Left ventricle myocardium superior (tissue), 1 donor: ENCODE measurements at places on chromosomes 5 and 9. TPM values are rescaled to one million over a fixed set of nuclear protein-coding genes. Genes with fewer than 3 reads are reported as not detected.

The SNAPC4 gene
- total RNA-seq, result 4.4 TPM

The ARHGEF28 gene
- total RNA-seq, result 3.5 TPM

GRCh38 chr5:12592228-12592627, 688.0 kb upstream of the CTNND2 start:
- DNase-seq, result no peak

DNA sequence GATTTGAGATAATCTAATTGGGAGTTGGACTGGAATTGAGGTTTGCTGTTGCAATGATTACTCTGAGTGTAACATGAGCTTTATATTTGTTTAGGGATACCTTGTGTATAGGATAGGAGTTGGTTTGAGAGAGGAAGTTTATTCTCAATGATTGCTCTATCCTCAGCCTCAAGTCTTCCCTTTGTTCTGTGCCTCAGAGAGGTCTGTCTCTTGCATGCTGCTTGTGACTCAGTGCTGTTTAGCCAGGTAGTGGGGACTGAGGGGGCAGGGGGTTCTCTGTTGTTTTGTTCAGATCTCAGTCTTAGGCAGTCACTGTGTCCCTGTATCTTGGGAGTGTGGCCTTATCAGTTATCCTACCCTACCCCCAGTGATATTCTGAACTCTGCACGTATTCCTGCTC, 192.1 kb downstream of the SPATA31D1 start:
- no peak for DNase-seq

- no peak for DNase-seq
Measured at GRCh38 chr9:88291856-88292255, 96.4 kb upstream of the SPIN1 start.

The DAPK1 gene
- total RNA-seq, result 10.2 TPM

DNA sequence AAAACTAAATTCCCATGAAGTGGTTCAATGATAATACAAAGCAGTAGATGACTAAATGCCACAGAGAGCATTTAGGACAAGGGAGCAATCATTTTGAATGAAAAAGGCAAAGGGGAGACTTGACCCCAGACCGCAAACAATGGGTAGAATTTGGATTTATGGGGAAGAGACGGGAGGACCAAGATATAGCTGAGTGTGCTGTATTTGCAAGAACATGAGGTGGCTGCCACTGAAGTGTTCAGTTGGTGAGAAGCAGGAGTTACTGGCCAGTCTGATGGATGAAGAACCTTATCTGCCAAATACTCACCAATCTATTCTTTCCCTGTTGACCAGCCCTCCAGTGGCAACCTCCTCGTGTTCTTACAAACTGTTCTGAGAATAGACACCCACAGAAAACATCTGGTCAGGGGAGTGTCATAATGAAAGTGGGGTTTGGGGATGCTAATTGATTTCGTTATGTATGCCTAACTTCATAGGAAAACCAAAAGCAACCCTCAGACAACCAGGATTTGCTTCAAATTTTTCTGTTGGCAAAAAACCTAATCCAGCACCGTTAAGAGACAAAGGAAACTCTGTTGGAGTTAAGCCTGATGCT, 19.8 kb downstream of the TDRD7 start:
- DNase-seq, result no peak

GRCh38 chr9:134265078-134265477, 61.2 kb upstream of the RXRA start:
- no peak for DNase-seq

GRCh38 chr5:36481454-36482120, 124.8 kb upstream of the SLC1A3 start:
- DNase-seq, result no peak

- no peak for DNase-seq
Measured at GRCh38 chr5:42579320-42579719, 156.1 kb downstream of the GHR start.

The TEX48 gene
- not detected for total RNA-seq

The ZFP2 gene
- 0.67 TPM for total RNA-seq

The PCDHGB2 gene
- 8.7 TPM for total RNA-seq

The PCDHA1 gene
- total RNA-seq, result not detected

DNA sequence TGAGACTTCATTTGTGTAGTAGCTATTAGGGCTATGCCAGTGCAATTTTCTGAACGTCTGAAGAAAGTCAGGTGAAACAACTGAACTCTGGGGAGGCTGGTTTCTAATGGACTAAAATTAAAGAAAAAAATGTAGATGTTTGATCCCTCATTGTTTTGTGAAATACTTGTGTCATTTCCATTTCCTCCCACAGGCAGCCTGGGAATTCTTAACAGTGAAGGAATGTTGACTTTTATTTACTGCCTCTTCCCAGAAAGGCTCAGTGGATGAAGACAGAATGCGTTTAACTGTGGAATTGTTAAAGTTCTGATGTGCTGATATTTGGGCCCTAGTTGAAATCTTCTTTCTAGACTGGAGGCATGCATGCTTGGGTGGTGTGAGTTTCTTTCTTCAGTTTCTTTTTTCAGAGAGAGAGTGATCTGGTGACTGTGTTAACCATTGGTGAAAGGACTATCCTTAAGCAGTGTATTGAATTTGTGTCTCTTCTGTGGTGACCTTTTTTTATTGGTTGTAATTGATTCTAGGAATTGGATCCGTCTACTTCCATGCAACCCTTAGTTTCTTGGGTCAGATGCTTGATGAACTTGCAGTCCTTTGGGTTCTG, 15.5 kb downstream of the ACER2 start:
- DNase-seq, result no peak

GRCh38 chr9:111736714-111737113, 58.0 kb downstream of the SHOC1 start:
- DNase-seq, result no peak

GRCh38 chr9:91894023-91894422, 56.0 kb downstream of the ROR2 start:
- no peak for DNase-seq

DNA sequence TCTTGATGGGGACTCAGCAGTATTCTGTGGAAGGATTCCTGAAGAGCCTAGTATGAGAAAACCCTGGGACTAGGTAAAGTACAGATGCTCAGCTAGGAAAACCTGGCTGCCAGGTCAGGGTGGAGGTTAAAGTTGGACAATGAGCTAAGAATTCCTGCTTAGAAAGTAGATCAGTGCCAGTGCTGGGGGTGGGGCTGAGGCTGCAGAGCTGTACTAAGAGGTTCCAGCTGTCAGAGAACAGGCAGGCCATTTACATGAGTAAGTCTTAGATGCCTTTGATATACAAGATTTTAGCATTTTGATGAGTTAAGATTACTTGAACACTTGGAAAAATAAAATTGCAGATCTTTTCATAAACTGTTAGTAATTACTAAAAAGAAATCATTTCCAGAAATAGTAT, 332.3 kb upstream of the NUDT12 start:
- DNase-seq, result no peak

The INSL4 gene
- not detected for total RNA-seq

DNA sequence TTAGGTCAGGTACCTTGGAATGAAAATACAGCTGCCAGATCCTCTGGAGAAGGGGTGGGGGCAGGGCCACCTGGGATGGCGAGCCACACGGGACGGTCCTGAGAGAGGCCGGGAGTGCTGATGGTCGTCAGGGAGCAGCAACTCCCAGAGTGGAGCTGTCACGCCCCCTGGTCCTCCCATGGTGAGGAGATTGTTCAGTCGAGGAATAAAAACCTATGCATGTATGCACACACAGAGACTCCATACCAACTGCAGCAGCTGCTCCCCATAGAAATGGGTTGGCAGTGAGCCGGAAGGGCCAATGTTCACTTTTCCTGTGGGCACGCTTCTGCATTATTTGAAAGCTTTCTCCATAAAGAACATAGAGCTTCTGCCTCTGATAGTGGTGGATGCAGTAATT, 45.2 kb upstream of the SEMA4D start:
- DNase-seq, result no peak

The TLR4 gene
- total RNA-seq, result 14.4 TPM

The MAST4 gene
- total RNA-seq, result 51.5 TPM

- no peak for DNase-seq
Measured at GRCh38 chr5:137612576-137612975, 113.5 kb upstream of the SPOCK1 start.

DNA sequence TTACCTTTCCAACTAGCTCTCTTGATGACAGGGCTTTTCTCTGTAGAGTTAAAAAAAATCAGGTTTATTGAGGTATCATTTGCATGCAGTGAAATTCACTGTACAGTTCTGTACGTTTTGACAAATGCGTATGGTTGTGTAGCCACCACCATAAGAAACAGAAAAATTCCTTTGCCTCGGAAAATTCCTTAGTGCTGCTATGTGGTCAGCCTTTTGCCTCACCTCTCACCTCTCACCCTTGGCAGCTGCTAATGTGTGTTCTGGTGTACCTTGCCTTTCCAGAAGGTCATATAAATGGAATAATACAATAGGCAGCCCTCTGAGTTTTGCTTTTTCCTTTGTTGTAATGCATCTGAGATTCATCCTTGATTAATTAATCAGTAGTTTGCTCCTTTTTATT, 28.4 kb downstream of the PCSK5 start:
- no peak for DNase-seq

- DNase-seq, result no peak
Measured at GRCh38 chr5:169911448-169912212, 68.7 kb downstream of the INSYN2B start.

GRCh38 chr9:128420651-128421481, at the start of gene CERCAM:
CERCAM (plus strand) TSS chr9:128420857; CDS start chr9:128420878, 21 bp downstream.
- peak; percentile 80 for DNase-seq

The TSTD2 gene
- total RNA-seq, result 25.9 TPM

The APBA1 gene
- total RNA-seq, result 1.7 TPM

DNA sequence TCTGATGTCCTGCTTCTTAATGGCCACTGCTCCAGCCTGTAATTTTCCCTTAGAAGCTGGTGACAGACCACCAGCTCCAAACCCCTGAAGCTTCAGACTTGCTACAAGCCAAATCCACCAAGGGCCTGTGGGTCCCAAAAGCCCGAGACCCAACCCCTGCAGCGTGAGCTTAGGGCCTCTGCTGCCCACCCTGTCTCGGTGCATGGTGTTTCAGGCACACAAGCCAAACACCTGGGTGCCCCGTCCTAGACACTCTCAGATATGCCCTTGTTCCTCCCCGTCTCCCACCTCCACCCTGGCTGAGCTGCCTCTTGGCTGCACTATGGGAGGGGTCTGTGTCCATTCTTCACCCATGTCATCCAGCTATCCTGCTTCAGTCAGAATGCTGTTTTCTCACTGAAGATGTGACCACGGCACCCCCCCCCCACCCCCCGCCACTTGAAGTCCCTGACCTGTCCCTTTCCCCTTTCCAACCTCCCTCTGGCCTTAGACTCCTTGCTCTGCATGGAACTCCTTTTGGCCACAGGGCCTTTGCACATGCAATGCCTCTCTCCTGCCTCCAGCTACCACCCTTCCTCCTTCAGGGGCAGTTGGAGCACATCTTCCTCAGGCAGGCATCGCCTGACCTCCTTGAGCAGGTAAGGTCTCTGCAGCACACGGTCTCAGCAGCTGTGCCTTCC, 55.8 kb downstream of the ZNF354C start:
- no peak for DNase-seq

- DNase-seq, result no peak
Measured at GRCh38 chr5:36252722-36253365, 11.1 kb upstream of the NADK2 start.

DNA sequence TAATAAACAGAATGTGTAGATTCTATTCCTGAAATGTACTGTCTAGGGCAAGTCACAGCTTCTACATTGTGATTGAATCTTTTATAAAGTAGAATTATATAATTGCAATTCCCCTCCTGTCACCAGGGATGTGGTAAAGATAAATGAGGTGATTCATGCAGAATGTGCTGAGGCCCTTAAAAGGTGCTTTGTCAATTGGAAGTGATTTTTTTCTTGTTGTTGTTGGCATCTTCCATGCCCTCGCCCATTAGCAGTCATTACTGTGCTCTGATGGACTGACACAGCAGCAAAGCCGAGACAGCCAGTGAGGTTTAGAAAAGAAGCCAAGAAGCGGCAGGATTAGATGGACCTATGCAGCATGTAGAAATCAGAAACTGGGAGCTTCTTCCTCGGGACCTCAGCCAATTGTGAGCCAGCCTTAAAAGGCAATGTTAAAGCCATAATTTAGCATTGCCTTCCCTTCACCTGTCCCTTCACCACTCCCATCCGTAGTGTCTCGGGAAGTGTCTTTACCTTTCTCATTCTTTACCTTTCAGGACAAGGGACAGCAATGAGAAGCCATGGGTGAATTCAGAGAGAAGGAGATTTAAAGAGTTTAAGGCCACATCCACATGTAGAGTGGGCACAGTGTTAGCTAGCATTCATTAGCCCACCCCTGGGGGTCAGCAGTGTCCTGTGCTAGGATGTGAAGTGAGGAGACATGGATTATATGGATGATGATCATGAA, 257.8 kb downstream of the PLK2 start:
- DNase-seq, result no peak

The ASPN gene
- 4.5 TPM for total RNA-seq

- DNase-seq, result no peak
Measured at GRCh38 chr5:178465228-178465860, 124.8 kb downstream of the COL23A1 start.

DNA sequence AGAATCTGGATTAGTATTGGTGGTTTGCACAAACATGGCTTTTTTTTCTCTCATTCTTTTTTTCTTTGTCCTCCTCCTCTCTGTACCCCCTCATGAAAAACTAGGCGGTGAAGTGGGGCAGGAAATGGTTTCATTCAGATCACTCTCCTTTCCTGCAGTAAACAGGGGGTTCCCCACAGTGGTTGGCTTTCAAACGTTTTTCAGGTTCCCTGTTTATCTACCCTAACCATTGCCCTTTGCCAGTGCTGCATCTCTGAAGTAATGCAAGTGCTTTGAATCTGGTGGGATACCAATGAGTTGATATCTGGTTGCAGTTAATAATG, 29.8 kb downstream of the NR4A3 start:
- no peak for DNase-seq

DNA sequence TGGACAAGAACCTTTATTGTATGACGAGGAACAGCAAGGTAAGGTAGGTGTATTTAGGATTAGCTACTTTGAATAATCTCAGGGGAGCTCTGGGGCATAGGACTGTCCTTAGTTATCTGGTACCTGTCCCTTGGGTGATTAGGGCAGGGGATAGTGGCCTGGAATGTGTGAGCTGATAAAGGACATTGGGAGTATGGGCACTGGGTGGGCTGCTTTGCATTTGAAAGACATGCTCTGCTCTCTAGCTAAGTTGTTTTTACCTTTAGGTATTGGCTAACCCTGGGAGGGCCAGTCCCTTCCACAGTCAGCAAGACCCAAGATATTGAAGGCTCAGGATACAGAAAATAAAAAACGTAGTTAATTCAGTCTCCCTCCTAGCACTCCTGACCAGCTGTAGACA, 282.8 kb upstream of the C9orf72 start:
- no peak for DNase-seq

DNA sequence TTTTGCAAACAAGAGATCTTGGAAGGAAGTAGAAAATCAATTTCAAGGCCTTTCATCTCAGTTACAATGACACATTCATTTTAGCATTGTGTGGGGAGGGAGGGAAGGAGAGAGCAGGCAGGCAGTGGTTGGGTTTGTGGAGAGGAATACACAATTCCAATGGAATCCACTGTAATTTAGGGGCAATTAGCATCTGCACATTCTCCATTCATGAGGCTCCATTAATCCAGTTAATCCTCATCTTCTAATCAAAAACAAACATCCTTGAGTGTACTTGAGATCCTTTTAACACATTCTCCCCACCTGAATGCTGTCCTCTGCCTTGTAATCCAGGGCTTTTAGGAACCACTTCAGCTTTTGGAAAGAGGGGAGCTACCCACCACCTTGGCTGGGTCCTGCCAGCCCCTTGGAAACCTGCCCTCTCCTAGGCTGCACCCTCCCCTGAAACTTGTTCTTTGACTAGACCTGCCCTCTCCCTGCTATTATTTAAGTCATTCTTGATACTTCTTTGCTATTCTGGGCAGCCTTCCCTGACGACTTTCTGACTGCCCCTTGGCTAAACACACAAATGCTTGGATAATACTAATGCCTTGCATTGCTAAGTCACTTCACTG, 271.2 kb downstream of the SLIT3 start:
- no peak for DNase-seq
